Umbilical cord (tissue), 2 donors: ENCODE measurements at places on chromosomes 5 and 9.

DNA sequence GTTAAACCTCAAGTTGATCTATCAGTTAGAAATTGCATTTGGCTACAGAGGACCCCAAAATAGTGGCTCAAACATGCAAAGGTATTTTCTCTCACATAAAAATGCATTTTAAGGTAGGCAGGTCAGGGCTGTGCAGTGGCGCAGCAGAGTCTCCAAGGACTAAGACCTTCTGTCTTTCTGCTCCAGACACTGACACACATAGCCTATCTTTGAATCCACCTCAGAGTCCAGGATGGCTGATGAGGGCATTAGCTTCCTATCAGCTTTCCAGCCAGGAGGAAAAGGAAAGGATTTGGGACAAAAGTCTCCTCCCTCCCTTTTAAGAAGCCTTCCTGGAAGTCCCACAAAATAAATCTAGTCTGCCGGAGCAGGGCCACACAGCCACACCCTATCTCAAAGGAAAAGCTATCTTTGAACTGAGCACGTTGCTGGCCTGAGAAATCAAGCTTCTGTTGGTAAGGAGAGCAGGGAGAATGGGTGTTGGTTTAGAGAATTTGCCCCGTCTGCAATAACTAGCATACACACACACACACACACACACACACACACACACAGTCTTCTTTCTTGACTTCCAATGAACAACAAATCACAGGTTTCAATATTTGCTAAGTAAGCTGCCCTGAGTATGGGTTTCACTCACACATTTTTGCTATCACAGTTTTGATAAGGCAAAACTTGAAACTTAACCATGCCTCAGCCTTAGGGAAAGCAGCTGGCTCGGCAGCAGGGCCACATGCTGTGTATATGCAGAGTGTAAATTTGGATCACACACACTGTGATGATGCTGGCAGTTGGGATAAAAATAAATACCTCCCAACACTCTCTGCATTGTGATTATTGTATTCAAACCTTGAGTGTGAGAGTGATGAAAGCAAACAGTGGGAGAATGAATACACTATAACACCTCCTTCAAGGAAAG, 116.6 kb upstream of the MAP3K1 start:
- DNase-seq: peak; percentile 55

- DNase-seq: no peak
Observed at GRCh38 chr9:6214434-6214833, 1.2 kb upstream of the IL33 start.

DNA sequence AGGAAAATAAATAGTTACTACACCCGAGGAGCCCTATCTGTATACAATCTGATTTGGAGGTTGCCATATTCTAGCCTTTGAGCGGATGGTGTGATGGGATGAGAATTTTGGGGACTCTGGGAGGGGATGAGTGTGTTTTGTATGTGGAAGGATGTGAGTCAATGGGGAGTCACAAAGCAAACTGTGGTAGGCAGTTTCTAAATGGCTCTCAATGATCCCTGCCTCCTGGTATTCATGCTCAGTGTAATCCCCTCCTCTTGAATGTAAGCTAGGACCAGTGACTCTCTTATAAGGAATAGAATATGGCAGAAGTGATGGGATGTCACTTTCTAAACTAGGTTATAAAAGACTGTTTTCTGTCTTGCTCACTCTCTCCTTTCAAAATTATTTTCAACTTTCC, 205.7 kb upstream of the RIOK2 start:
- DNase-seq: no peak

- no peak for DNase-seq
Observed at GRCh38 chr5:101482931-101483330, 579.8 kb upstream of the ST8SIA4 start.

GRCh38 chr9:112046181-112046580, 128.9 kb downstream of the SUSD1 start:
- DNase-seq: no peak

- no peak for DNase-seq
Observed at GRCh38 chr9:95080961-95081647, 236.4 kb downstream of the FANCC start.

DNA sequence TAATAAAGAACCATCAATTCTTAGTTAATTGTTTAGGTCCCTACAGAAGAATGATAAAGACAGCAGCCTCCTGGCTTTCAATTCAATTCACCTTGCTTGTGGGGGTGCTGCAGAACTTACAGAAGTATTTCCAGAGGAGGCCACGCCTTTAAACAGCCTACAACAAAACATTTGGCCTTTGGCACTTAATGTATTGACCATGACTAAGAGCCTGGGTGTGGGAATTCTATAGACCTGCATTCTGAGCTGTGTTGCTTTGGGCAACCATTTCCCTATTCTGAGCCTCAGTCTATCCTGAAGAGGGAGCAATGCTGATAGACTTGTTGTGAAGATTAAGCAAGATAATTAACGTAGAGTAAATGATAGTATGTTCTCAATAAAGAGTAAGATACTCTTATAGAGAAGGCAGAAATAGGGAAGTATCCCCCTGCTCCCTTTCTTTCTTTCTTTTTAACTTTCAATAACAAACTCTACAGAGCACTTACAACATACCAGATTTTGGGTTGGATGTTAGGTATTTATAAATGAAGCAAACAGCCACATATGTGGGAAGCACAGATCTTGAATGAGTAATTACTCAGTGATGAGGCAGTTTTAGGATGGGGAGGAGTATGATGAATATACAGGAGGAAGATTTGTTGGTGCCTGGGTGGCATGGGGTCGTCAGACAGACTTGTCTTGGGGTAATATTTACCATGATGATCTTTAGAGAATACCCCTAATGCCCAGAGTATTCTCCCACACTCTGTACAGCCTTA, 28.4 kb downstream of the PAPPA start:
- DNase-seq: no peak

- no peak for DNase-seq
Observed at GRCh38 chr5:83517072-83517687, 45.6 kb downstream of the VCAN start.

- DNase-seq: no peak
Observed at GRCh38 chr5:43270645-43271044, 42.6 kb downstream of the HMGCS1 start.

GRCh38 chr5:21613971-21614488, 1239.1 kb downstream of the CDH12 start:
- no peak for DNase-seq

- peak; percentile 39 for DNase-seq
Observed at GRCh38 chr5:67206929-67207328, 10.3 kb upstream of the CD180 start.

DNA sequence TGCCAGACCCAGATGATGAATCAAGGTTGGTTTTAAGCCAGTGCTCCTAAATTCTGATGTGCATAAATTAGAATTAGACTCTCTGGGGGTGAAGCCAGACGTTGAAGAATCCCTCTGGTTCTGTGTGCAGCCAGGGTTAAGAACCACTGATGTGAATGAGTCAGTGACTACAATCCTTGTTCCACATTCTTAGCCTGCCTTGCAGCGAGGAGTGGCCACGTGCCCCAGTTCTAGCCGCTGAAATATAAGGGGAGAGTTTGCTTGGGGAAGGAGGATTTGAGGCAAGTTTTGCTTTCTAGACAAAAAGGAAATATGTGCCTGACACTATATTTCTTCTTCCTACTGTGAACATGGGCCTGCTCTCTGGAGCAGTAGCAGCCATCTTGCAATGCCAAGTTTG, 34.2 kb upstream of the MSH3 start:
- peak; percentile 5 for DNase-seq

DNA sequence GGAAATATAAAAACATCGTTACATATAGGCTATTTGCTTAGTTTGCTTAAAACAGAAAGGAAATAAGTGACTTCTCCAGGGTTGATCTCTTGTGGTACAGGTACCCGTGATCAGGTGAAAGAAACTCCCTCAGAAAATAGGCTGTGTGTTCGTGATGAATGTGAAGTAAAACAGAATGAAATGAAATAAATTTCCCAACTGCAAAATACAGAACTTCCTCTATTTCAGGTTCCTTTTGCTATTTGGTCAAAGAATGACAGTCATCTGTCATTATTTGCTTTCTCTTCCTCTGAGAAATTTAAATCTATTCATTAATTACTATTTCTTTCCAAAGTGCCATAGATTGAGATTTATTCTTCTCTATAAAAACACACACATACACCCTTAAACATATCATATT, 408.1 kb downstream of the FAM170A start:
- DNase-seq: no peak

GRCh38 chr9:98256756-98257155, 1.3 kb upstream of the TBC1D2 start:
- DNase-seq: no peak

GRCh38 chr9:124559871-124560270, 52.7 kb upstream of the NR5A1 start:
- DNase-seq: peak; percentile 48

GRCh38 chr9:114653556-114654159, 3.9 kb downstream of the TEX53 start:
- DNase-seq: peak; percentile 88
